ENCODE measurements at places on chromosomes 13 and 19.

GRCh38 chr19:610801-611480, 21.3 kb downstream of the HCN2 start:
- no peak for DNase-seq

DNA sequence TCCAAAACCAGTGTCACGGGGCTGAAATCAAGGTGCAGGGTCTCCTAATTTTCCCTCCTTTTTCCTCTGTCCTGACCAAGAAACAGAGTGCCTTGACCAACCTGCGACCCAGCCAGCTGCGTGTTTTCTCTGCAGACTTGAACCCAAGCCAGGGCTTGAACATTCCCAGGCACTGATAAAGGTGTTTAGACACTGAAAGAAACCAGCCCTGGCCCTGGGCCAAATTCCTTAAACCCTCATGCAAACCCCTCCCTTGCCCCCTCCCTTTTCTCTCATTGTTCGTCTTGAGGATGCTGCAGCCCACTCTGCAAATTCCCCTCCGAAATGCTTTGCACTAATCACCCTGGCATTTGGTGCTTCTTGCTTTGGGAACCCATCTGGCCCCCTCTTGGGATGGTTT, 9.5 kb upstream of the FFAR2 start:
- no peak for DNase-seq

GRCh38 chr13:42400188-42400833, 128.4 kb downstream of the AKAP11 start:
- DNase-seq = no peak

DNA sequence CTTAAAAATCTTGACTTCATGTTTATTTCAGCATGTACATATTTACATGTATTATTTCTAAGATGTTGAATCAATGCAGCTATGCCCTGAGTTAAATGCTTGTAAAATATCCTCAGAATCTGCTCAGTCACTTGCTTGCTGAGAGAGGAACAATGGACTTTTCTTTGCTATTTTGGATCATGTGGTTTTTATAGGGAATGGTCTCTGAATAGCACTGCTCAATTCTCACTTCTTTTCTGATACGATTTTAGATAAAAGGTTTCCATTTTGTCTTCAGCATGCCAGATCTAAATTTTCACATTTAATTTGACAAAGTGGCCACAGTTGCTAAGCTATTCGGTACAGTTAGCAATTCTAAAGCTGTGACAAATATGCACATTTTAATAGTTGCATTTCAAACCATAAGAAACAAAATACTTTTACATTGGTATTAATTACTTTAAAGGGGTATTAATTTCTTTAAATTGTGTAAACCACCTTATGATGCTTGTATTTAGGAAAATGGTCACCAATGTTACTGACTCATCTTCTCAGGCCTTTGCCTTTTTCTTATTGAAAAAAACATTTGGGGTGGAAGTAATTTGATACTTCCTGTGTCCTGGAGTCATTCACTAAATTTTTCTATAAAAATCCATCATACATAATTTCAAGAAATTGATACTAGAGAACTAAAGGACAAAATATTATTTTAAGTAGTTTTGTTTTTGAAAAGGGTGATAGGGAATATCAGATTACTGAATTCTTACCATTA, 113.5 kb downstream of the MYO16 start:
- no peak for DNase-seq

- no peak for DNase-seq
Observed at GRCh38 chr13:96011291-96011872, 41.8 kb downstream of the UGGT2 start.

DNA sequence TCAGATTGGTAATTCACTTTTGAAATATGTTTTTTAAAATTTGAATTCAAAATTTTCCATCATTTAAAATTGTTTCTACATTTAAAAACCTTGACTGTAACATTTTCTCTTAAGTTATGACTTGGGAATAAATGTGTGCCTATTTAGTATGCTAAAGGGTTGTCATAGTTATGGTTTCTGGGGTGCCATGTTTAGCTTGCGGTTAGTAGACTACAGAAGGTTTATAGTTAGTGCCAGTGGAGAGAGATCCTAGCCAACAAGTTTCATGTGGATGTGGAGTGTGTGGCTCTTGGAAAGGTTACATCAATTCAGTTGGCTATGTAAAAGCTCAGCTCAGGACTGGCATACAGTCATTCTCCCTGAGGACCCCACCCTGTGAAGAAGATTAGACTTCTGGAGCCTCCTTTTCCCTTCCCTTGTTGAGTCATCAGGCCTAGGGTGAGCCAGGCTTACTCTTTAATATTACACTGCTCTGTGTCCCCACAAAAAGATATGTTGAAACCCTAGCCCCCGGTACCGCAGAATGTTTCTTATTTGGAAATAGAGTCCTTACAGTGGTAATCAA, 20.4 kb downstream of the LMO7 start:
- no peak for DNase-seq

GRCh38 chr13:24228852-24229458, 68.4 kb downstream of the SPATA13 start:
- DNase-seq = no peak

DNA sequence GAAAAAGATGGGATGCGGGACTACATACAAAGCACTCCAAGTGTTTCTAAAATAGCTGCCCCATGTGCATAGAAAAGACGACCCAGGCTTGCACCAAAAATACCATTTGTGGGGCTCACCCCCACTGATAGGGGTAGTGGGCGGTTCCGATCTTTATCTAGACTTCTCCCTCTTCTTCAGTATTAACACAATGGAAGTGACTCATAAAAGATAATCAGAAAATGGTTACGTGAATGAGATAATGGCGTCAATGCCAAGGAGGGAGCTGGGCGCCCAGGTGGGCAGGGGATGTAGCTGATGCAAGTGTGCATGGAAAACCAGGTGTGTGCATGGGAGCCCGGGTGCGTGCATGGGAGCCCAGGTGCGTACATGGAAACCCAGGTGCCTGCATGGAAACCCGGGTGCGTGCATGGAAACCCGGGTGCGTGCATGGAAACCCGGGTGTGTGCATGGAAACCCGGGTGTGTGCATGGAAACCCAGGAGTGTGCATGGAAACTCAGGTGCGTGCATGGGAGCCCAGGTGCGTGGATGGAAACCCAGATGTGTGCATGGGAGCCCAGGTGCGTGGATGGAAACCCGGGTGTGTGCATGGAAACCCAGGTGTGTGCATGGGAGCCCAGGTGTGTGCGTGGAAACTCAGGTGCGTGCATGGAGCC, 32.7 kb downstream of the LAMP1 start:
- DNase-seq = no peak

GRCh38 chr19:48624791-48625723, 5.8 kb downstream of the SPHK2 start:
- DNase-seq = no peak

- no peak for DNase-seq
Observed at GRCh38 chr13:105740739-105741138, 794.7 kb downstream of the EFNB2 start.

- no peak for DNase-seq
Observed at GRCh38 chr13:23735329-23735728, 153.9 kb downstream of the MIPEP start.

DNA sequence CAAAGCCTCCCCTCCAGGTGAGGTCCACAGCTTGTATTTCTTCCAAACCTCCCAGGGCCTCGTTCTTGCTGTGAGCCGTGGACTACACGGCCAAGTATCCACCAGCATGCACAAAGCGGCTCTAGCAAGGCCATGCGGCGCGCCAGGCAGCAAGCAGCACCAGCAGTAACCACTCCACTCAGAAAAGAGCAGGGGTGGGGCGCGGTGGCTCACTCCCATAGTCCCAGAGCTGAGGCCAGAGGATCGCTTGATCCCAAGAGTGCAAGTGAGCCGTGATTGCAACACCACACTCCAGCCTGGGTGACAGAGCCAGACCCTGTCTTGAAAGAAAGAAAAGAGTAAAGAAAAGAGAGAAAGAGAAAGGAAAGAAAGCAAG, 4.7 kb downstream of the CCDC8 start:
- no peak for DNase-seq

GRCh38 chr19:39709026-39709872, 5.0 kb downstream of the LGALS14 start:
- no peak for DNase-seq

DNA sequence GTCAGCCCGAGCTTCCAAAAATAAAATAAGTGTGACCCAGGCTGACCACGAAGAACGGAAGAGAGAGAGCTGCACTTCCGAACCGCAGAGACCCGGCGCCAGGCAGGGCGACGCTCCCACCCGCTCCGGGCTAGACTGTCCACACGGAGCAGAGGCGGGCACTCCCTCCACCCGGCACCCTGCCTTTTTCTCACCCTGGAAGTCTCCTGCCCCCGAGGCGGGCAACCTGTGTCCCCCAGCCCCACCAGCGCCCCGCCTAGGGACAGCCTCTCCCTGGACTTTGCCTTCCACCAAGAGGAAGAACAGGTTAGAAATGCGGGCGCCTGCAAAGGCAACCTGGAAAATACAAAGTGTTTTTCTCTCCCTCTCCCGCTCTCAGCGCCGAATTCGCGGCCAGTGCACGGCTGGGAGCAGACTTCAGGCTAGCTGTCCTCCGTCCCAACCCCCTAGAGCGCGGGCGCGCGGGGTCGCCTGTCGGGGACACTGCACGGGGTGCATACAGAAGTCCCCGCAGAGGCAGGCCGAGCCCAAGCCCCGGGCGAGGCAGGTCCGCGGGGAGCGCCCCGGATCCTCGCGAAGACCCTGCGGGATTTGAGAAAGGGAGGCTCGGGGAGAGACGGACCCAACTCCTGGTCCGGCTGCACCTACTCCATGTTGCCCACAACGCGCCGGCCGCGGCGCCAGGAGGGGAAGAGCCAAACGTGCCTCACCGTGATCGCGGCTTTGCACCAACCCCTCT, 845 bp downstream of the SPRY2 start:
- peak; percentile 42 for DNase-seq

GRCh38 chr13:74479124-74479523, 344.9 kb upstream of the KLF12 start:
- DNase-seq = no peak

DNA sequence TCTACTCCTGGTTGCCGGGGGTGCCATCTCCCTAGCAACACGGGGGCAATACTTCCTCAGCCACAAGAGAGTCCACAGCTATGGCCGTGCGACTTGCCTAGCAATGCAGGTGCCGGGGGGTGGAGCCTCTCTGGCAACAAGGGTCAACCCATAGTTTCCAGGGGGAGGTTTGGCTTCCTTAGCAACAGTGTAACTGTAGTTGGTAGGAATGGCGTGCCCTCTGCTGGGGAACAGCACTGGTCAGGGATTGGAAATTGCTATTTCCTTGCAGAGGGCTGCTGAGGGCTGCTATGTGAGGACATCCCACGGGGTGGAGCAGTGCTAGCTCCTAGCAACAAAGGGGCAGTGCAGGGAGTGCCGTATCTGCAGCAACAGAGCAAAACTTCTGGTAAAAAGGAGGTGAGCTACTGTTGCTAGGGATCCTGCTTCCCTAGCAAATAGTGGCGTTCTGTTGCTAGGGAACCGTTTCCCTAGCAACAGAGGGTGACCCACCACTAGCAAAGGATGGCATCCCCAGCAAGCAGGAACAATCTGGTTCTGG, 7.0 kb upstream of the TMC4 start:
- DNase-seq = no peak

GRCh38 chr19:6475321-6476108, 6.1 kb downstream of the DENND1C start:
- no peak for DNase-seq

DNA sequence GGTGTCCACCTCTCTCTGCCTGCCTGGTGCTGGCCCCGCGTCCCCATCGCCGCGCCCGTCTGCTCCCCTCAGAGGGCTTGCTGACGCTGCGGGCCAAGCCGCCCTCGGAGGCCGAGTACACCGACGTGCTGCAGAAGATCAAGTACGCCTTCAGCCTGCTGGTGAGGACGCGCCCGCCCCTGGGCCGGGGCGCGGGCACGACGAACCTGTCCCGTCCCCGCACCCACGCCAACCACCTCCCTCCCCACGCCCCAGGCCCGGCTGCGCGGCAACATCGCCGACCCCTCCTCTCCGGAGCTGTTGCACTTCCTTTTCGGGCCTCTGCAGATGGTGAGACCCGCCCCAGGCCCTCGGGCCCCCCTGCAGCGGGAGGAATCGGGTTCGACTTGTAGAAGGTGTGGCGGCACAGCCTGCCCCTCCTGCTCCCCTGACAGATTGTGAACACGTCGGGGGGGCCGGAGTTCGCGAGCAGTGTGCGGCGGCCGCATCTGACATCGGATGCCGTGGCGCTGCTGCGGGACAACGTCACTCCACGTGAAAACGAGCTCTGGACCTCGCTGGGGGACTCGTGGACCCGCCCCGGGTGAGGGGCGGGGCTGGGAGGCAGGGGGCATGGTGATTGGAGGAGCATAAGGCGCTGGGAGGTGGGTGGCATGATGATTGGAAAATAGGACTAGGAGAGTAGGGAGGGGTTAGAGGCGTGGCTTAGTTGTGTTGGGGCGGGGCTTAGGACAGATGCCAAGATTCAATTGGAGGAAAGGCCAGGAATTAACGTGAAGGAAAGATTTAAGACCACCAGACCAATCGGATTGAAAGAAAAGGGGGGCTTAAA, 6.6 kb downstream of the EPS8L1 start:
- peak; percentile 41 for DNase-seq

DNA sequence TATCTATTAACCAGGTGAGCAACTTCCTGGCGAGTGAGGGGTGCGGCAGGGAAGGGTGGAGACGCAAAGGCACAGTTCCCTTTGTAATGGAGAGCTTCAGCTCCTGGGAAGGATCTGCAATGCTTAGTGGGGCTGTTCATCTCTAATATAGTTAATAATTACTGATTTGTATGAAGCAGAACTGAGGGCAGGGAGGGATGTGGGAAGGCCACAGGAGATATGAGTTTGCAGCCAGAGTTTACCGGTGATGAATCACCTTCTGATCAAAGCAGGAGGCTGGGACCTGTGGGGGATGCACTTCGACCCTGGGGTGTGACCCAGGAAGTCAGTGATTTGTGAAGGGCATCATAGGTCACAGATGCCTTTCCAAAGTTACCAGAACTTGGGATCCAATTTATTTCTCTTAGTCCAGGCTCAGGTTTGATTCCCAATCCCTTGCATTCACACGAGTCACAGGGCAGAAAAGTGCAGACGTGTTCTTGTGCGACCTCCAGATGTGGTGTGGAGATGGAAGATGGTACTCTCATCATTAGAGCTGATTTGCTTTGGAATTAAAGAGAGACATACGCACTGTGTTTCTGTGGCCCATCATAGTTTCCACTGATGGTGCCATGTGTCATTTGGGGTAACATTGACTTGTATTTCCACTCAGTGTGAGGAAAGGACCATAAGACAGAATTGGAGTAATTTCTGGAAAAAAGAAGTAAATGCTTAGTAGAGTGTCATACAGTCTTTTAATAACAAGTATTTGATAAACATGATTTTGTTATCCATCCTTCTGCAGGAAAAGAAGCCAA, 55.0 kb downstream of the LRCH1 start:
- no peak for DNase-seq
